ENCODE measurements at places on chromosomes 2 and 18.

DNA sequence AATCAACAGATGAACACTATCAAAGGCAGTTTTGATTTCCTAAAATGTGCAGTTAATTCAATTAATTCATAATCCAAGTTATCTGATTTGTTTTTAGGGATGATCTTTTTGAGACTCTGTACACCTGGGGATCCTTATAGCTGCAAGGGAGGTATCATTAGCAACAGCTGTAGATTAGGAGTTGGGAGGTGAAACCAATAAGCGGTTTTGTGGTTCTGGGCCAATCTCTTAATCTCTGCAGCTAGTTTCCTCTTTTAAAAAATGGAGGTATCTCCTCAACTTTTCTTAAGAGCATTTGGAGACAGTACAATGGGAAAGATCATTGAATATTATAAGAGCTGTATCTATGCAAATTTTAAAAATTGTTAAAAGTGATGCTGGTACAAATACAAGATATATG lies 126.0 kb downstream of the MC4R start:
- DNase-seq, result no peak

DNA sequence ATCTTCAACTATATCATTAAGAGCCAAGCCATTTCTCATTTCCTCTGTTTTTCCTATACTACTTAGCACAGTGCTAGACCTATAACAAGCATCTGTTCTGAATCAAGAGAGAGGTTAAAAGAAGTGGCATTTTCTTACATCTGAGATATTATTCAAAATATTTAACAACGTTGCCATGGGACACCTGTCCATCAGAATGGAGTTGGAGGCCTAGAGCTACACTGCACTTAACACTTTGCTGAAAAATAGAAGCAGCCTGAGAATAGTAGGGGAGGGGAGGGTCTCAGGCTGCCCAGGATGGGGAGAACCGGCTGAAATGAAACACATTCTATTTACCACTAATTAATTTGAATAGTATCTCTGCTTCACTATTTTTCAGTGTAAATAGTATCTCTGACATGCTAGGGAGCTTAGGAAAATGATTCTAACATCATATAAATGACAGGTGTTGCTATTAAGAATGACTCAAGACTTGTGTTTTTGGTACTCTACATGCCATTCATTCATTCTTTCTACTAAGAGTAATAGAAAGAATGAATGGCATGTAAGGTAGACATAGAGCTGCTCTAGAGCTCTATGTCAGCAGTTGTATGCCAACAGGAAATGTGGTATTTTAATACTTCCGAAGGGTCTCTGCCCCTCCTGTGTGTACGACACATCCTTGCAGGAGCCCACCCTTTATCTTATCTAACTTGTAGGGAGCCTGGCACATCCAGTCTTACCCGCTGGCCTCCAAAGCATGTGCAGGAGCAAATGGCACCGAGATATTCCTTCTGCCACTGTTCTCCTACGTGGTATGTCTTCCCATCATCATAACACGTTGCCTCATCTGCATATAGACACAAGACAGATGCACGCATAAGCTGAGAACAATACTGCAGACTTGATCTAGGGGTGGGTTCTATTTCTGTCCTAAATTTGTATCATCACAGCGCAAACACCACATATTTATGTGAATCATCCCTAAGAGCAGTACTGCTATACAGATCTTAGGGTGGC lies 52.6 kb downstream of the ATIC start:
- no peak for DNase-seq

DNA sequence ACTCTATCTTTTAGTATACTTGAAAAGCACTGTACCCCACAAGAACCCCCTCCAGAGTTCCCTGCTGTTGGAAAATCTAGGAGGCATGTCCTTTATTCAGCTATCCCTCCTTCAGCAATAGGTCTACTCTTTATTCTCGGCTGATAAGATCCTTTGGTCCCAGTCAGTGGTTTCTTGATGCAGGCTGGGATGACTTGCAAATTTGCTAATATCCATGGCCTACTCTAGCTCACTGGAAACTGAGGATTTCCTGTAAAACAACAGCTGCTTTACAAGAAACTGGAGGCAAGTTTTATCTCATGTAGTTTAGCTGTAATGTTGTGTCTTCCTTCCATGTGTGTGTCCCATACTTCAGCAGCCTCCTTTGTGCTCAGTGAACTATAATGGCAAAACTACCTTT lies 183.9 kb upstream of the SCN7A start:
- no peak for DNase-seq

DNA sequence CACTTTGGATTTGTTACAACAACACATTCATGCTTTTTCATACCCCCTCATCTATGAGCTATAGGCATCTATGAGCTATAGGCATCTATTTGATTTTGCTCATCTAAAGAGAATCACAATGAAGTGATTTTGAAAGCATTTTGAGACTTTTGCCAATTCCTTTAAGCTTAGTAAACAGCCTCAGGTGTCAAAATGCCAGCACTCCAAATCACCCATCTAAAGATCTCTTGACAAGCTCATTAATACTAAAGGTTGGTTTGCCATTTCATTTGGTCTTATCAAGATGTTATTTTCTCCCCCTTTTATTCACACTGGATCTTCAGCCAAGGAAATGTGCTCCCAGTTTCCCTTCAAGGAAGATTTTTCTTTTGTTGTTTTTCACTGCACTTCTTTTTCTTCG lies 110.7 kb upstream of the TLK1 start:
- no peak for DNase-seq

DNA sequence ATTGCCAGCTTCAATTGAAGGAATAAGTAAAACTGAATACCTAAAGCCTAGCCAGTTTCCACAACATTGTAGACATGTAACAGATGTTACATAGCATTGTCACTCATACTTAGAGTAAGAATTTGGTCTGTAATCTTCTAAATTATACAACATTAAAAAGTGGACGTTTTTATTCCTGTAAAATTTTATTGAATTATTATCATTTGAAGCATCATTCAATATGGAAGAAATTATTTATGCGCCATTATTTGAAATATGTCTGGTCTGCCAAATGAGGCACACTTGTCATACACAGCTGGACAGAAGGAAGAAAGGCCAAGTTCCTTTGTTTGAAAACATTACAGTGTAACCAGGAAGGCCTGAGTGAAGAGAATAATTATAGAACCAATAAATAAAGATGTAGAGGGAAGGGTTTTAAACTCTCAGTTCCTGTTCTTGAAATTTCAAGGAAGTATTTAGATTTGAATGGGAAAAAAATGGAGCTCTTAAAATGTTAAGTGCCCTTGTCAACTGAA lies 575.5 kb downstream of the LRRTM4 start:
- no peak for DNase-seq

DNA sequence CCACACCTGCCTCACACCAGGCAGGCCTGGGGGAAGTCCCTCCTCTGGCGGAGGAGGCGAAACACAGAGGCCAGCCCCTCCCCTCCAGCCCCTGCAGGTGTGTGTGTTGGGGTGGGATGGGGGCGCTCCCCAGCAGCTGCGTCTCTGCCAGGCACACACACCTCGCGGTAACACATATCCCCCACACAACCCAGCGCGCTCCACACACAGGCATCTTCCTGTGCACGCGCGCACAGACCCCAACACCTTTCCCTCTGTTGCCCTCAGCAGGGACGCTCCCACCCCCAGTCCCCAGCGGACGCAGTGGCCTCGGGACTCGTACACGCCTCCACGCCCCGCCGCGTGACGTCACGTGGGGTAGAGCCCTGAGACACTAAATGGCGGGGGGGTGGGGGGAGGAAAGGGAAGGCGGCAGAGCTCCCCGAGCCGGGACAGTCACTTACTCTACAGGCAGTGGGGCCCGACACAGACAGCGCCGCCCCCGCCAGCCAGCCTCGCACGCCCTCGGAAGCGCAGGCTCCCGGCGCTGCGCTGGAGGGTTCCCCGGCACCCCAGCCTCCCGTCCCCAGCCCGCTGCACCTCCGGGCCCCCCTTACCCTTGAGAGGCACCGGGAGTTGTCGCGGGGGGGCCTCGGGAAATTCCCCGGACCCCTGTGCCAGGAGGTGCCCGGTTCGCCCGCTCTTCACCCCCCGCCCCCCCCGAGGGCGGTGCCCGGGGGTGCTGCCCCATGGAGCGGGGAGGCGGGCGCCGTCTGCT lies at the start of gene WNT10A:
TSS of gene WNT10A (plus strand) at position 751 of the 757 bp plus-strand sequence. CDS start 144 bp downstream, outside the sequence.
- no peak for DNase-seq

DNA sequence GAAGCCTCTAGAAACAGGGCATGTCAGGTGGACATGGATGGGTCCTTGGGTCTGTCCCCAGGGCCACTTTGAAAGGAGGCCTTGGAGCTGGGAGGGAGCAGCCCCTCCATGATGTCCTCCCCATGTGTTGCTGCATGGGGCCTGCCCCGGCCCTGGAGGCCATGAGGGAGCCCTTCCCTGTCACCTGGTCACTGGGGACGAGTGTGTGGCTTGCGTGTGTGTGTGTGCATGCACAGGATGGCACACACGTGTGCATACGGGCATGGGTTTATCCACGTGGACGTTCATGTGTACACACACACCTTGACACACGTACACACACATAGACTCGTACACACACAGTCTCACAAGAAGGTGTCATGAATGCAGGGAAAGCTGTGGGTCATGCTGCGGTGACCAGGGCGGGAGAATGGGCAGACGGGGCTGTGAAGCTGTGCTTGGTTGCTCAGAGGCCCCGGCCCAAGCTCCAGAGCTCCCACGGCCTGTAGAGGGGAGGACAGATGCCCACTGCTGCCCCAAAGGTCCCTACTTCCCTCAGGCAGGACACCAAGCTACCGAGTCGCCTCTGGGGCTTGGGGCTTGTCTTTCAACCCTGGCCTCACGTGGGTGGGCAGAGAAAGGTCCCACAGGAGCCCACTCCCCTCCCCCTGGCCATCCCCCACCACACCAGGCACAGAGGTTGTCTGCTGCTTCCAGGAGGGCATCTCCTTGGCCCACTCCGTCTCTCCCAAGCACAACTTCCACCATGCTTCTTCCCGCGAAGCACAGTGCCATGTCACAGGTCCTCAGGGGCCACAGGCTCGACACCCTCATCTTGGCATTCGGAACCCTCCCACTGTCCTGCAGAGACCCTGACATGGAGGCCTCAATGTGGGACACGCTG lies 42.3 kb upstream of the GPC1 start:
- DNase-seq, result no peak

DNA sequence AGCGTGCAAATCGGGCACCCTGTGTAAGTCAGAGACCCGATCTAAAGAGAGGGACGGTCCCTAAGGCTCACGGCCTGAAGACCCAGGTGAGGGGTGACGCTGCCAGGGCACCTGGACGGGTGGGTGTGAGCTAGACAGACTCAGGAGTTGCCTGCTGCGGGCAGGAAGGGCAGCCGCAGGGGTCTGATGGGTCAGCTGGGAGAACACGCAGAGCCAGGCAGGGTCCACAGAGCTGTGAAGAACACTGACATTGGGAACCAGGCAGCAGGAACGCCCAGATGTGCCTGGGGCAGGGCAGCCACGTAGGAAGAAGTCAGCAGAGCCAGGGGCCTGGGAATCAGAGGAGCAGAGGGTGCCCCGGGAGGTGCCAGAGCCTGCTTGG lies 25.9 kb downstream of the HDAC4 start:
- no peak for DNase-seq

DNA sequence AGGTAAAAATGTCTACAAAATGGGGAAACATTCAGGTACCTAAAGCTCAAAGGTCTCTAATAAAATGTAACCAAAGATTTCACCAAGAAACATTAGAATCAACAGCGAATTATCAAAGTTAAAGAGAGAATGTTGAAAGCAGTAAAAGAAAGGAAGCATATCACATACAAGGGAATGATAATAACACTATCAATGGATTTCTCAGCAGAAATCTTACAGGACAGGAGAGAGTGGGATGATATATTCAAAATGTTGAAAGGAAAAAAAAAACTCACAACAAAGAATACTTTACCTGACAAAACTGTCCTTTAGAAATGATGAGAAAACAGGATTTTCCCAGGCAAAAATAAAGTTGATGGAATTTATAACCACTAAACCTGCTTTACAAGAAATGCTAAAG lies 591.2 kb upstream of the POU3F3 start:
- no peak for DNase-seq

Measured in cortex of kidney (tissue), 1 donor.